ENCODE measurements at places on chromosomes 5 and 9.

GRCh38 chr9:106981396-106982287 is 118.7 kb downstream of the ZNF462 start:
- no peak for DNase-seq

DNA sequence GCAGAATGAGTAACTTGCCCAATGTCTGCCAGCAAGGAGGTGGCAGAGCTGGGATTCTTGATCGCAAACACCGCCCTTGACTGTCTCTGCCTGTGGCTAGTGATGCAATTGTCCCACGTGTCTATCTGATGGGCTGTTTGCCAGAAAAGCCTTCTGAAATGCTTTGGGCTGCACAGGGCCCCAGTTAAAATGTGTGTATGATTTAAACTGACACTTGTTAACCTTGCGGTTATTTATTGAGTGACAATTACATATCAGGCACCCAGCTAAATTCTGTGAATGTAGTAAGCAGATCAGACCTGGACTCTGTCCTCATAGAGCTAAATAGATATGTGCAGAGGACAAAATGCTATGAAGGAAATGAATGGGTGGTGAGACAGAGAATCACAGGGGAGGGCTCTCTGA is 11.6 kb upstream of the IL12B start:
- DNase-seq = no peak

DNA sequence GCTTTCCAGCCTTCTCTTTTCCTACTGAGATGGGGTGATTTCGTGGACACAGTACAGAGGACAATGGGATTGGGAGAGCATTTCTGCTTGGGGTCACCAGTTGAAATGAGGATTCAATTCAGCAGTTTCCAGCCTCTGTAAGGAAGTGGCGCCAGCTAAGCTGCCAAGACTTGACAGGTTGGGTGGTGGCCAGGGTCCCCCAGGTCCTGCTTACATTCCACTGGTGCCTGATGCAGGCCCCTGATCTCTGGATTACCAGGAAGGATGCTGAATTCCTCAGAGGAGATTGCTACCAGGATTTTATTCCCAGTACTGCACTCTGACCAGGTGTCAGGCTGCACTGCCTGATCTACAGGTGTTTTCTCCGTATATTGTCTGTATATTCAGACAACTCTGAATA is 119.7 kb downstream of the PSD2 start:
- no peak for DNase-seq

- no peak for DNase-seq
These were observed 43.9 kb downstream of the PAM start for GRCh38 chr5:102799017-102799416.

- no peak for DNase-seq
These were observed 12.5 kb downstream of the DNAH5 start for GRCh38 chr5:13932011-13932410.

GRCh38 chr5:14041528-14042192 is 97.2 kb upstream of the DNAH5 start:
- no peak for DNase-seq

DNA sequence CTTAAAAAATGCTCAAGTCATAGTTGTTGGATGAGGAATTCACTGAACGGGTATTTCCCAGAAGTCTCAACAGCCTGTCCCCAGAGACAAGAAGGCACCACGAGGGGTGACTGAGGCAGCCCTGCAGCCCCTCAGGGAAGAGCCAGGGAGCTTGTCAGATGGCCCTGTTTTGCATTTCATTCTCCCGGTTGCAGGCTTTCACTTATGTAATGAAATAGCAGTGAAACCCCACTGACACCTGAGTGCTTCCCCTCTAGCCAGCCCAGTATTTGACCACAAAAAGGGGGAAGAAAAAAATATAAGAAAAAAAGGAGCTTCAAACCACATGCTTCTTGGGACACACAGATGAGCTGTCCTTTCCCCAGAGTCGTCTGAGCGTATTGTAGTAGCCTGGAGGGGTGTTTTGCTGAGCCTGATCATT is 75.3 kb upstream of the IL12B start:
- DNase-seq = no peak

DNA sequence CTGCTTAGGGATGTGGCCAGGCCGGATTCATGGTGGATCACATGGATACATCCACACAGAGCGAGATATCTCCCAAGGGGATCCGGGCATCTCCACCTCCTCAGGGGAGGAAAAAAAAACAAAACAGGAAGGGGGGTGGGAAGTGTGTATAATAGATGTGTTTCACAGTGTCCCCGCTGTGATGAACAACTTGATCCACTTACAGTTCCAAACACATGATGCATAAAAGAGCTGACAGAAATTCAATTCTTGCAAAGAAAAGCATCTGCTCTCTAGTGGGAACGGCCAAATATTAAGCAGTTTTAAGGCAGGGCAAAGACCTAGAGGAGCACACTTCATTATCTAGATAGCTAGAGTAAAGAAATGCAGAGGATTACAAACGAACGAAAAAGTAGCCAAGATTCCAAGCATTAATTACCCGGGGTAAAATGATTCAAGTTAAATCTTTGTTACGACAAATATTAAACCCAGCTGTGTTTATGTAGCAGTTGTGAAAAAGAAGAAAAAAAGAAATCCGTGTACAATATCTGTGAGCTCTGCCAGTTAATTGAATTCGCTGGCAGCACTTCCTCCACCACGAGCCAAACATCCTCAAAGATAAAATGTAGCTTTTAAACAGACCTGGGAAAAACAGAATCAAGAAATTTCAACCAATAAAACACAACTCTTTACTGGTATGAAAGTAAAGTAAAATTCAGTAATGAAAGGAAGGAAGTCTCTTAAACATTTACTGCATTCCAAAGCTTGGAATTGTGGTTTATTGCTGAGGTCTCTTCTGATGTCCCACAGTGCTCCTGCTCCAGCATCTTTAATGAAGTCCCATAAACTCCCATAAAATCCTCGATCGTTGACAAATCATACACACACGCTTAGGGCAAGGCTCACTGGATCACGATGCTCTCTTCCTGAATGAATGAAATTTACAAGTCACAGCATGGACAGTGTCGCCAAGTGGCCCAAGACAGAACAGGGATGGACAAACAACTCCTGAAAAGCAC is 213.0 kb downstream of the CRB2 start:
- no peak for DNase-seq

DNA sequence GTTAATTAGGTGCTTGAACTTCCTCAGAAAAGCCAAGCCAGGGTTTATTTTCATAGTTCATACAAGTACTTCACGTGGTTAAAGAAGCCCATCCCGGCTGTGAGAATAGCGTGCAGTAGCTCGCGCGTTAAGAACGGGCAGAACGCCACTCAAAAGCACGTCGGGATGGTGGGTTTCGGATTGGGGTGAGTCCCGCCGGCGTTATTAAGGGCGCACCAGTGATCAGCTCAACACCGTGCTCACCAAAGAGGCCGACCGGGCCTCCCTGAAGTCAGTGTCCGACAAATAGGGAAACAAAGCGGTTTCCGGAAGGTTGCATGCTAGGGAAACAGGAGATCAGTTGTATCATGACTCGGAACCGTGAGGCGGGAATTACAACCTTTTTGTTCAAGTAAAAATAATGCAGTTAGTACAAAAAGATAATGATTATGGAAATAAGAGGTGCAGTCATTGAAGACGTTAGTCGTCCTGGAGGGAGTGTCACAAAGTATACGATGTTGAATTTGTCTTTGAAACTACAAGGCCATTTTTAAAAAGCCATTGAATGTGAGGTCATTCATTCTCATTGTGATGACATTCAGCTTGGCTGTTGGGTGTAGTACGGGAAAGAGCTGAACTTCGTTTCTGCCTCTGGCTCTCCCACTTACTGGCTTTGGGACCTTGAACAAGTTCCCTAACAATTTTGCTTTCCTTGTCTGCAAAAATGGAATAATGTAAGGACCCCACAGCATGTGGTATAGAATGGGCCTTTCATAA is 992 bp downstream of the SETD9 start:
- DNase-seq = no peak

- no peak for DNase-seq
These were observed 60.8 kb downstream of the RFK start for GRCh38 chr9:76333388-76333787.

GRCh38 chr5:83097689-83098231 is 20.4 kb downstream of the XRCC4 start:
- DNase-seq = no peak

GRCh38 chr5:128984480-128984879 is 19.2 kb downstream of the SLC27A6 start:
- DNase-seq = no peak

DNA sequence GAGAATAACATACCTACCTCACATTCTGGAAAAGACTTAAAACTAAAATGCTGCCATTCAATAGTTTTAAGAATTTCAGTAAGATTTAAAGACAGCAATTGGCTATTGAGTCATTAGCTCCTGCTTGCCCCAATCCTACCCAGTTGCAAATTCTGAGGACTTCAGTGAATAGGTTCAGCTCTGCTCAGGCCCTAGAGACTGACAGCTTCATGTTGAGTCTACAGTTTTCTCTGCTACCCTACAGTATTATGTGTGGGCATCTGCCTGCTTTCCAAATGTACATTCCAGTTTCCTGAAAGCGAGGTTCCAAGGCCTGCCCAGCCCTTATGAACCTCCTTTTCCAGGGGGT is 61.5 kb downstream of the ARSB start:
- no peak for DNase-seq

- DNase-seq = no peak
These were observed 12.8 kb downstream of the BTNL9 start for GRCh38 chr5:181052672-181053487.

DNA sequence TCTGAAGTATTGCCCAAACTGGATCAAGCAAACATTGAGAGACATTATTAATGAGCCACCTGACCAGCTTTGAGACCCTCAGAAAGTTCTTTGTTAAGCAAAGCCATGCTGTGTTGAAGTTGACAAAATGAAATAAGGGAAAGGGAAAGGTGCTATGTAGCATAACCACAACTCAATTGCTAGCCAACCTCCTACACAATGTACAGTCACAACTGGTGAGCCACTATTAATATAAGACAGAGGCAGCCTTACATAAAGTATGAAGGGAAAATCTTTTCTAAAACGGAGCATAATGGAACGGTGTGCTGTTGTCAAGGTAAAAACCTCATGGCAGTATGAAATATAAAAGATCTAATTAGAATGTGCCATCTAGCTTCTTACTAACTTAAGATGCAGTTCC is 375.8 kb upstream of the ST8SIA4 start:
- no peak for DNase-seq

DNA sequence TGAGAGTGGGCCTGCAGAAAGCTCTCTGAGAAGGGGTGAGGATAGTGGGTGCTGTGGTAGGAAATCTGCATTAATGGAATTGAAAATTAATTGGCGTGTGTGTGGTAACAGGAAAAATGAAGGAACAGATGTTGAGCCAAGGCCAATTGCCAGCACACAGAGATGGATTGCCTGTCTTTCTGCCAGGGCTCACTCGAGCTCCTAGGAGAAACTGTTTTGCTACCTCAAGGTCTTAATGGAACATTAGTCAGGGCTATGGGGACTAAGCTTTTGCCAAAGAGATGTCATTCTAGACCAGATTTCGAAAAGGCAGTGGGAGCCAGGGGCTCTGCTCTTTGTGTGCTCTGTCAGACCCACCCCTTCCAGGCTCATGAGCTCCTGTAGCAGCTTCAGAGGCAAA is 124.0 kb upstream of the EFNA5 start:
- no peak for DNase-seq

DNA sequence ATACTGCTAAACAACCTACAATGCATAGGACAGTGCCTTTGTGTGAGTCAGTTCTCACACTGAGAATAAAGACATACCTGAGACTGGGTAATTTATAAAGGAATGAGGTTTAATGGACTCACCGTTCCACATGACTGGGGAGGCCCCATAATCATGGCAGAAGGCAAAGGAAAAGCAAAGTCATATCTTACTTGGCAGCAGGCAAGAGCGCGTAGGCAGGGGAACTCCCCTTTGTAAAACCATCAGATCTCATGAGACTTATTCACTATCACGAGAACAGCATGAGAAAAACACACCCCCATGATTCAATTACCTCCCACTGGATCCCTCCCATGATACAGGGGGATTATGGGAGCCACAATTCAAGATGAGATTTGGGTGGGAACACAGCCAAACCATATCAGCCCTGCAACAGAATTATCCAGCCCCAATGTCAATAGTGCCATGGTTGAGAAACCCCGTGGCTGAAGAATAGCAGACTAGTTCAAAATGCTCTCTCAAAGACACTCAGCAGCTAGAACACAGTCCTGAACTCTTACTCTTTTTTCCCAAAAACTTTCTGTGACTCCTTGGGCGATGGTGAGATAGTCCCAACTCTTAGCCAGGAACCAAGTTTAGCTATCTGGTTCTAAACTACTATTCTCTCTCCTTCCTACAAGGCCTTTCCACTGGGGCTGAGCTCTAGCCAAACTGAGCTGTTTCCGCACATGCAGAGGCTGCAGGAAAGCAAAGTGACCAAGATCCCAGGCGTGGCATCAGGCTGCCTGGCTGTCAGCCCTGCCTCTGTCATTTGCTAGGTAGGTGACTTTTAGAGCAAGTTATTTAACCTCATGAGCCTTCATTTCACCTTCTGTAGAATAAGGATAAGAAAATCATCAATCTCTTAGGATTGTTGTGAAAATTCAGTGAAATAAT is 21.7 kb downstream of the FAT2 start:
- DNase-seq = no peak

DNA sequence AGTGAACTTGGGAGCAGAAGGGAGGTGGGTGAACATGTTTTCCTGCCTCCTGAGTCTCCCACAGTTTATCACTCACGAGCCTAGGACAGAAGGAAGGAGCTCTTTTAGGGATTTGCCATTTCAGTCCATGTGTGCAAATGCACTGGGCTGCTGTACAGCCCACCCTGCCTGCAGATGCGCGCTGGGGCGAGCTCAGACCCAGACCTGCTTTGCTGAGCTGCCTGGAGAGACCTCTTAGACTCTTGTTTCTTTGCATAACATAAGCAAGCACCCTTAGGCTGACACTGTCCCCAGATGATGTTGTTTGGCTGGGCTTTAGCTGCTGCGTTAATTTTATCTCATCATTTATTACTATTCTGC is 199.0 kb downstream of the CACNA1B start:
- DNase-seq = no peak

DNA sequence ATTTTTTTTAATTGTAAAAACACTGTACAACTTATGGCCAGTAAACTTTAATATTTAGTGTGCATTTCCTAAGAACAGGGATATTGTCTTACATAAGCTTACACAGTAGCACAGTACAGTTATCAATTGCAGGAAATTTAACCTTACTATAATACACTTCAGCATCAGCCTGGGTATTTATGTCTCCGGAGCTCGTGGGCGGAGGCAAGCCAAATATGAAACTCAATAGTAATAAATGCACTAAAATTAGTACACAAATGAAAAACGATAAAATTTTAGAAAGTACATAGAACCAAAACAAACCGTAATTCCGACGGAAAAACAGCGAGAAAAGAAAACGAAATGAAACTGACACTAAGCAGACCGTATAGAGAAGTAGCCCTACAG is 91.2 kb downstream of the ANXA2R start:
- DNase-seq = no peak
